ENCODE measurements at places on chromosomes 4 and X.

DNA sequence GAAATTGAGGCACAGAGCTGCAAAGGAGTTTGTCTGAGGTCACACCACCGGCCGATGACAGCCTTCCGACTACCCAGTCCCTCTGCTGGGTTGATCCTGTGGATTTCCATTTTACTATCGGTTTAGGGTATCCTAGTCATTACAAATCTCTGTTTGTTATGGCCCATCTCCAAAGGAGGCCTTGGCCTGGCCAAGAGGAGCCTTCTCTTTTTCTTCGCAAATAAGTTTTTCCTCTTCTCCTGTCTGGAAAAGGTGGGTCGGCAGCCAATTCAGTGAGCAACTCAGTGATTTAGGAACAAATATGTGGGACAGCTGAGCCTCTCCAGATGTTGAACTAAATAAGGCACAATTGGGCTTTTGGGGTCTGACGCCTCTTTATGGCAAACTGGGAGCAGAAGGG is 169.2 kb upstream of the RBPJ start:
- DNase-seq: no peak

DNA sequence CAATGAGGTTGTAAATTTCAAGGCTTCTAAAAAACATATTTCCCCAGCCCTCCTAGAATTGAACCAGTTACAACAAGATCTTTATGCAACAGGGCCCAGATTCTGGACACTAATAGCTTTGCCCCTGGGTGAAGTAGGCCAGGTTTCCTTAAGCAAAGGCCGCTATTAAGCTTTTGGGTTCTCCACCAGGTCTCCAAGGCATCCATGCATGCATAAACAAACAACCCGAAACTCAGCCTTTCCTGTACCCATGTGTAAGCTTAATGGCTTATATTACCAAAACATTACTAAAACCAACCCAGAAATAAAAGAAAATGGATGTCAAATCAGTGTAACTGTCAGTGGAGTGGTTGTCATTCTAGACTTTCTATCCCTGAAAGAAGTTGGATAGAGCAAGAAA is 137.1 kb downstream of the ARHGAP6 start:
- no peak for DNase-seq

GRCh38 chr4:168979338-168979737 is 30.7 kb downstream of the CBR4 start:
- no peak for DNase-seq

DNA sequence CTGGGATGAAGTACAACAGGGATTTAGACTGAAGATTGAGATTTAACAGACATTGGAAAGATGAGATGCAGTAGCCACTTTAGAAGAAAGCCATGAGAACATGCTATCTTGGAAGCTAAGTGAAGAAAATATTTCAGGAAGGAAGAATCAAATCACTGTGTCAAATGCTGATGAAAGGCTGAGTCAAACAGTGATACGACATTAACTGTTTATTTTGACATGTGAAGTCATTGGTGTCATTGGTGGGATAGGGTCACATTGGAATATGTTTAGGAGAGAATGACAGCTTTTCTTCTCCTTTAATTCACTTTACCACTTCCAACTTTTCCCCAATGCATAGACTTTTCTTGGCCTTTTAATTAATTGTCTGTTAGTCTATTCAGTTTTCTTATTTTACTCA is 653.0 kb upstream of the BOD1L1 start:
- DNase-seq: no peak

DNA sequence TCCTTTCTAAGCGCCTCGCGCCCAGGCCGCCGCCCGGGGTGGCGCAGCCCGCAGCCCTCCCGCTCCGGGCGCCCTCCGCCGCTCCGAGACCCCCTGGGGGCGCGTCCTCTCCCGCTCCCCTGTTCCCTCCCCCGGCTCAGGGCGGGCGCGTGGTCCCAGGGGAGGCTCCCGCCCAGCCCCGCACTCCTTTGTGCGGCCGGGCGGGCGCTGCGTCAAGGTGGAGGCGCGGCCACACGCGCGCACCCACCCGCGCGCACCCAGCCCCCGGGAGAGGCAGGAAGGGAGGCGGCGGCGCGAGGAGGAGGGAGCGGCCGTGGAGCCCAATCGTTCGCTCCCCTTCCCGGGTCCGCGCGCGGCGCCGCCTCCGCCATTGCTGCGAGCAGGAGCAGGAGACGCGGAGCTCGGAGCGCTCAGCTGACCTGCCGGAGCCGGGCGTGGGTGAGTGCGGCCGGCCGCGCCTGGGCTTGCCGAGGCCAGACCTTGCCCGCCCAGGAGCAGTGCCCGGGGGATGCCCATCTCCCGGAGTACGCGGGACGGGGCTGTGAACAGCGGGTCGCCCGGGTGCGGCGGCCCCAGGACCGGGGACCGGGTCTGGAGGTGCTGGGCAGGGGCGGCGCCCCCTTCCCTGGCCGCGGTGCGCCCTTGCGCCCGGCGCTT is at the start of gene NSG1:
TSS of gene NSG1 (plus strand) at position 367 of the 657 bp plus-strand sequence. CDS start 528 bp downstream, outside the sequence.
- DNase-seq: no peak

Measured in GM10248 (cell line).